ENCODE measurements at places on chromosomes 1 and 21.

DNA sequence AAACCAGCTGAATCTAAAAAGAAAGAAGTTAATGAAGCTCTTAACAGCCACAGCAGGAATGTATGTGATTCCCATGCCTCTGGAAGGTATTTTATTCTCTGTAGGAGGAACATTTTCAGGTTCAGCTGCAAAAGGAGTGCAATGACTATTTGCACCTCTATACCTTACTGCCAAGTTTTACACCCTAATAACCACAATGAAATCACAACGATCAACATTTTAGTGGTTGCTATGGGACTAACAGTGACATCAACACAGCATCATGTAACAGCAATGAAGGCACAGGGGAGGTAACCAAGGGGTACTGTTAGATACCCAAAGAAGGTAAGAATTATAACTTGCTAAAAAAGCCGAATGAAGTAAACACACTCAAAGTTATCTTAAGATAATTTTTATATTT lies 116.3 kb upstream of the HP1BP3 start:
- DNase-seq: no peak

DNA sequence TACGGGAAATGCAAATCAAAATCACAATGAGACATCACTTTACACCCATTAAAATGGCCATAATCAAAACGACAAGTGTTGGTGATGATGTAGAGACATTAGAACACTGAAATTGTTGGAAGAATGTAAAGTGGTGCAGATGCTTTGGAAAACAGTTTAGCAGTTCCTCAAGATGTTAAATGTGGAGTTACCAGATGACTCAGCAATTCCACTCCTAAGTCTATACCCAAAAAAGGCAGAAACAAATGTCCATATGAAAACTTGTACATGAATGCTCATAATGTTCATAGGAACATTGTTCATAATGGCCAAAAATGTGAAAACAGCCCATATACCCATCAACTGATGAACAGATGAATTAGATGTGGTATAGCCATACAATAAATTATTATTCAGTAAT lies 267.4 kb downstream of the KCNH1 start:
- no peak for DNase-seq

GRCh38 chr1:246779561-246780175 lies 55.5 kb downstream of the SCCPDH start:
- no peak for DNase-seq

DNA sequence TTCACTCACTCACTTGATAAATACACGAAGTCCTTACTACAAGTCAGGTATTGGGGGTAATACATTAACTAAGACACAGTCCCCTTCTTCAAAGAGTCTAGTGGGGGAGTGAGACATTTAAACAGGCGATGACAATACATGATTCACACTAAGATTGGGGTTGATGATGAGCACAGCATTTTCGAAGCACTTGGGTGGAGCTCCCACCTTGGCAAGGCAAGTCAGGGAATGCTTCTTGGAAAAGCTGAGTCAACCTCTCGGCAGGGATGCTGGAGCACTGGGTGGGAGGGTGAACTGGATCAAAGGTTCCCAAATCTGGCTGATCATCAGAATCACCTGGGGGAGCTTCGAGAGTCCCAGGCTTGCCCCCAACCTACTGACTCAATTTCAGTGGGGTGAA lies 57.9 kb upstream of the ENAH start:
- DNase-seq: no peak

DNA sequence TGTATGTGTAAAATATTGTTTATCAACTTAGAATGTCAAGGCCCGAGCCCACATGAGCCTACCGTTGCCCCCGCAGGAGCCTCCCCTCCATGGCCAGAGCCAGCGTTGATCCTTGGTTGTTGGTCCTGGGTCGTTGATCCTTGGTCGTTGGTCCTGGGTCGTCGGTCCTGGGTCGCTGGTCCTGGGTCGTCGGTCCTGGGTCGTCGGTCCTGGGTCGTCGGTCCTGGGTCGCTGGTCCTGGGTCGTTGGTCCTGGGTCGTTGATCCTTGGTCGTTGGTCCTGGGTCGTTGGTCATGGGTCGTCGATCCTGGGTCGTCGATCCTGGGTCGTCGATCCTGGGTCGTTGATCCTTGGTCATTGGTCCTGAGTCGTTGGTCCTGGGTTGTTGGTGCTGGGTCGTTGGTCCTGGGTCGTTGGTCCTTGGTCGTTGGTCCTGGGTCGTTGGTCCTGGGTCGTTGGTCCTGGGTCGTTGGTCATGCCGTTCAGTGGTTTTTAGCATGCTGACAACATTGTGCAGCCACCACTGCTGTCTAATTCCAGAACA lies 105.0 kb upstream of the TMEM51 start:
- no peak for DNase-seq

DNA sequence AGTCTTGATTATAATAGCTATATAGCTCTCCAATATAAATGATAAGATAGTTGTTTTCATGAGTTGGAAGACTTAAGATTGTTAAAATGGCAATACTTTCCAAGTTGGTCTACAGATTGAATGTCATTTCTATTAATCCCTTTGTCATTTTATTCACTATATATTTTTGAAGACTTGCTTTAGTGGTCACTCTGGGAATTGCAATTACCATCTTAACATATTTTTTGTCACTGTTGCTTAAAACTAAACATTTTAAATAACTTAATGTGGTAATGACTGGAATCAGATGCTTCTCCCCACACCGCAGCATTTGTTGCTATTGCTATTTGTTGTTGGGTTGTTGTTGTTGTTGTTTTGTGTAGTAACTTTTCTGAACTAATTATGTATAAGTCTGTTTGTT lies 1592.9 kb downstream of the MRPL39 start:
- DNase-seq: no peak

- no peak for DNase-seq
Measured at GRCh38 chr1:181180407-181181031, 92.0 kb downstream of the IER5 start.

All from activated naive CD4-positive, alpha-beta T cell treated with anti-CD3 and anti-CD28 coated beads, Interleukin-2, amount 10 ng/mL, durations not matched to agents 7 days and 5 days (primary cell).